ENCODE measurements at places on chromosomes 7 and 10.

DNA sequence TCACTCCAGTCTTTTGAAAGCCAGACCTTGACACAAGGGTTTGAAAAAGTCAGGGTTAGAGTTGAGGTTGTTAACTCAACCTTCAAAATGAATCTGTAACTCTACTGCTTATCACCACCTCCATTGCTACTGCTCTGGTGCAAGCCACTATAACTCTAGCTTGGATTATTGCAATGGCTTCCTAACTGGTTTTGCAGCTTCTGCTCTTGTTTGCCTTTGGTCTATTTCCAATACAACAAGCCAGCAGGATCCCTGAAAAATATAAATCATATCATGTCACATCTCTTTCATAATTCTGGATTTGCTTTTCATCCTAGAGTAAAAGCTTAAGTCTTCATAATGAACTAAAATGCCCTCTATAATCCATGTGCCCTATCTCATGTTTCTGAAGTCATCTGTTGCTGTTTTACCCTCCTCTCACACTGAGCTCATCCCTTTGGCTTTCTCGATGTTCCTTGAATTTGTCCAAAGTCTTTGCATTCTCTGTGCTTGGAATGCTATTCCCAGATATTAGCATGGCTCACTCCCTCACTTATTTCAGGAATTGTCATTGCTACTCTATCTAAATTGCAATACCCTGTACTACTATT, 10.9 kb downstream of the TAS2R60 start:
- no peak for DNase-seq

DNA sequence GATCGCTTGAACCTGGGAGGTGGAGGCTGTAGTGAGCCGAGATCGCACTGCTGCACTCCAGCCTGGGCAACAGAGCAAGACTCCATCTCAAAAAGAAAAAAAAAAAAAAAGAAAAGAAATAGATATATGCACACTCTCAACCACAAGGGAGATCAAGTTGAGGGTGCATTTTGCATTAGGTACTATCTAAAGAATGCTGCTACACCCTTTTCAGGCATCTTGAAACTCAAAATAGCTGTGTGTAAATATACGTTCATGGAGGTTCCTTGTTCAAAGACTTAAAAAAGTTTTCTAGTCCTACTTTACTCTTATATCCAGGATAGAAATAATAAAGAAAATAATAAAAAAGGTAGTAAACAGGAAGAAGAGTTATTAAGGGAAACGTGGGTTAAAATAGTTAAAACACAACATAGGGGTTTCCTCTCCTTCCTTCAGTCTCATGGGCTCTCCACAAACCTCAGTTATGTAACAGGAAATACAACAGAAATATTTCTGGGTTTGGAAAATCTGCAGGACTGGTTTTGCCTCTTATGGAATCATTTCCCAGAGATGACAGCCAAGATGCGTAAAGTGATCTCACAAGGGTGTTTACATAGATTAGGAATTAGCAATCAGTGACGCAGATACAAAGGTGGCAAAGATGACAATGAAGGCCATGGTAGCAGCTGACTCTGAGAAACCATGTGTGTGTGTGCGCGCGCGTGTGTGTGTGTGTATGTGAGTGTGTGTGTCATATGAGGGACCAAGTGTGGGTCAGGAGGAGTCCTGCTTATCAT, 15.1 kb downstream of the STEAP4 start:
- no peak for DNase-seq

GRCh38 chr10:49628599-49628998, 14.8 kb downstream of the CHAT start:
- no peak for DNase-seq

- DNase-seq = no peak
Observed at GRCh38 chr7:41203542-41203941, 499.3 kb downstream of the INHBA start.

GRCh38 chr10:48306870-48307710, 613 bp downstream of the MAPK8 start:
- DNase-seq = peak; percentile 65

DNA sequence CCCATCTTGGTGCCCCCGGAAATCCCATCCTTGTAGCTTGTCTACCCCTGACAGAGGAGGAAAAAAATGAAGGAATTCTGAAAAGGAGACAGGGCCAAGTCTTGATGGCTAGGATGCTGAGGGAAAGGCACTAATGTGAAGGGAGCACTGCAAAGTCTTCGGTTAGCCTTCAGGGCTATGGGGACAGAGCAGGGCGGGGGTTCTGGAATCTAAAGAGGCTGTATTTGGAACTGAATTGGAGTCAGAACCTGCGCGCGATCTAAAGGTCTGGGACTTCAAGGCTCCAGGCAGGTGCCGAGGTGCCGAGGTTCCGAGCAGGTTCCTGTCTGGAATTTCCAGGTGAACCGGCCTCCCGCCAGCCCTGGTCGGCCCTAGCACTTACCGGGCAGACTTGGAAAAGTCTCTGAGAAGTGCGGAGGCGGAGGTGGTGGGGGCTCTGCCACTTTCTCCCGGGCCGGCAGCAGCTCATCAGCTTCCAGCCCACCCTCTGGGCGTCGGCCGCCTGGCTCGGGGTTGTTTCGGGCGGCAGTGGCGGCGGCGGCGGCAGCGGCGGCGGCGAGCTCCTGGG, 781 bp downstream of the GBX1 start:
- no peak for DNase-seq

DNA sequence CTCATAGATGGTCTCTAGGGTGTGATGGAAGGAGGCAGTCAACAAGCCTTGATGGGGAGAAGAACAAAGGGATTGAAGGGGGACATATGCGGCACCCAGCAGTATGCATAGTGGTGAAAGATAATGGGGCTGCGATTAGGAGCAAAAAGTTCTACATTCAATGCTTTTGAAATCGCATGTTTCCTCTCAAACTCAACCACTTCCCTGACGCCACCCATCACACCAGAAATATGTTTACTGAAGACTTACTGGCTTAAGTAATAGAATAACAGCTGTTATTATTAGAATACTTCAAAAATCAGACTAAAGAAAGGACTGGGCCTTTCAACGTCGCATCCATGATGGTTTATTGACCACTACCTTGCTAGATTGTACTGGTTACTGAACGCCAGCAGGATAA, 31.5 kb downstream of the MKRN1 start:
- DNase-seq = no peak

DNA sequence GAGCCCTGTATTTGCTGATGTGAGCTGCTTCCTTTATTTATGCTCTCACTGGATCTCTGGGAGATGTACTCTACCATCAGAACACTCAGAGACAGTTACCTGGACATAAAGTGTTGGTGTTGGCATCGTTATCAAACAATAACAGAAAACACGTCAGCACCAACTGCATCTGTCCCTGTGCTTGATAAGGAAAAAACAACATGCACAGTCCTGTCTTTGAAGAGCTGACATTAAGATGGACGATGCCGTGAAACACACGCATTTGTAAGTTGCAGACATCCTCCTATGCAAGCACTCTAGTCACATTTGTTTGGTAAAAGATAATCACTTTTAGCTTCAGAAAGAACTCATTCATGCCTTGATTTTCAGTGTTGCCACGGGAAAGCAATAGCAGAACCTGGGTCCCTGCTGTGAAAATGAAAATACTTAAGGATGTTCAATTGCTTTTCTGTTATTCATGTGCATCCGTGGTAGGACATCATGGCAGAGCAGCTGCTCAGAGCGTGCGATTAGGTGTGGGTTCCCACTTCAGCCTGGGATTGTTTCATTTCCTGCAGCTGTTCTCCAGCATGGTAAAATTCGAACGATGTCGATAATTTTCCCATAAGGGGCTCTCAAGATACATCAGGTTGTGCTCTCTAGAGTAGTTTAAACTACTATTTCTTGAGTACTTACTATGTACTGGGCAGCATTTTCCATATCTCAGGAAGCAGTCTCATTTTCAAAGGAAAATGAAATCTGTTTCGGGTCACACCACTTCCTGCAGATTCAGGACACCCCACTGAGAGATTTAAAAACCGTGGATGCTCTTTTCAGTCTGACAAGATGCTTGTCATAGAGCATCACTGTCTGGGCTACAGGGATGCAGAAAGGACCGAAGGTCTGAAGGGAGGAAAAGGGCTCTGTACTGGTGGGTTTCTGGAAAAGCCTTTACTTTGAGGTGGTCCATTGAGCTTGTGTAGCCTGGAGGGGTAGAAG, 248.7 kb downstream of the CAMK1D start:
- DNase-seq = no peak

DNA sequence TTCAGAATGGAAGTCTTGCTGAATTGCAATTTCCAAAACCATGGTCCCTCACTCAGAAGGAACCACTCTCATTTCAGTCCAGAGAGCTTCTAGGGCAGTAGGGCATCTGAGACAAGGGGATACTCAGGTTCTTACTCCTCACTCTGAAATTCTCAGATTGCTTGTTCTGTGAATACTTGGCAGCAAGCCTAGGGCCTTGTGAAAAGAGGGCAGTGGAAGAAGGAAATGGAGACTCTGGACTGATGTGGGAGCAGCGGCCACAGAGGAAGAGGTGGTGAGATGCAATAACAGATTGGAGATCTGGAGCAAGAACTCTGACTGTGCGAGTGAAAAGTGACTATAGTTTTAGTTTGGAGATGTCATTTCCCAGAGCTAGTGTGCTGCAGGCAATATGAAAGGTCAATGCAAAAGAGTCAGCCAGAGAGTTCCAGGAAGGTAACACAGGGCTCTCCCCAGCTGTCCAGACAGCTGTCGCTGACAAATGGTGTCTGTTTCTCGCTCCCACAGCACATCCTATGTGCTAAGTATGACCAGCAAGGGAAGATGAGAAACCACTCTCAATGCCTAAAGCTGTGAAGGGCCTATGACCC, 291.6 kb upstream of the KIAA1217 start:
- DNase-seq = no peak

GRCh38 chr10:70197235-70197945, 27.1 kb upstream of the SAR1A start:
- DNase-seq = no peak

DNA sequence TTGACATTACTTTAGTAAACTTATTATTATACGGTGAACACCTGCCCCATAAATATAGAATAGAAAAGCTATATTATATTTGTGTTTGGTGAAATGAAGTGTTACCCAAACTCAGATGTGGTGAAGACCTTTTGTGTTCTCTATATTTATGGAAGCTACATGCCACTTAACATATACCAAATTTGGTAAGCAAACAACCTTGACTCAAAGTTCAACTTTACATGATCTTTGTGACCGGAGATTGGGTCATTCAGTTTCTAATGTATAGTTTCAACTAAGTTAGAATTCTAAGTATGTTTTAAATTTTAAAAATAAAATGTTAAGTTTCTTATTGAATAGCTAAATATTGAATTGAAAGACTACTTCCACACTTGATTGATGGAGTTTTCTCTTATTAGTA, 288.6 kb upstream of the SEMA3D start:
- DNase-seq = no peak

- DNase-seq = no peak
Observed at GRCh38 chr10:121091961-121092719, 241.0 kb downstream of the WDR11 start.
